ACHN (cell line): ENCODE measurements at places on chromosomes 11 and 22.

DNA sequence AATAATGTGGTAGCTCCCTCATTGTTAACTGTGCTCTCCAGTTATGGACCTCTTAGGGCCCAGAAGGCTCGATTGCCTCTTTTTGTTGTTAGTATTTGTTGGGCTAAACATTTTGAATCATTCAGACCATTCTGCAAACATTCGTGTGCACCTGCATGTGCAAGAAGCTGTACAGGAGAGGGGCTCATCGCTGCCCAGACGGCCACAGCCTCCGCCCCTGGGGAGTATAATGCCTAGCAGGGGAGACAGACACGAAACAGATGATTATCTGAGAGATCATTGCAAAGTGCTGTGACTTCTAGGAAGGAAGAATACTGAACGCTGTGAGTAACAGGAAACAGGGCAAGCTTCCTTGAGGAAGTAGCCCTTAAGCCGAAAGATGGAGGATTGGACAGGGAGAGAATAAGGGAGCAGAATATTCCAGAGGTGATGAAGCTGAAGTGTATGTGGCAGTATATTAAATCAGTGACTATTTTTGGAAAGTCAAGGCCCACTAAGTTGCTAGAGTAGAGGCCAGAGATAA, 123.3 kb upstream of the RASSF10 start:
- no peak for DNase-seq

DNA sequence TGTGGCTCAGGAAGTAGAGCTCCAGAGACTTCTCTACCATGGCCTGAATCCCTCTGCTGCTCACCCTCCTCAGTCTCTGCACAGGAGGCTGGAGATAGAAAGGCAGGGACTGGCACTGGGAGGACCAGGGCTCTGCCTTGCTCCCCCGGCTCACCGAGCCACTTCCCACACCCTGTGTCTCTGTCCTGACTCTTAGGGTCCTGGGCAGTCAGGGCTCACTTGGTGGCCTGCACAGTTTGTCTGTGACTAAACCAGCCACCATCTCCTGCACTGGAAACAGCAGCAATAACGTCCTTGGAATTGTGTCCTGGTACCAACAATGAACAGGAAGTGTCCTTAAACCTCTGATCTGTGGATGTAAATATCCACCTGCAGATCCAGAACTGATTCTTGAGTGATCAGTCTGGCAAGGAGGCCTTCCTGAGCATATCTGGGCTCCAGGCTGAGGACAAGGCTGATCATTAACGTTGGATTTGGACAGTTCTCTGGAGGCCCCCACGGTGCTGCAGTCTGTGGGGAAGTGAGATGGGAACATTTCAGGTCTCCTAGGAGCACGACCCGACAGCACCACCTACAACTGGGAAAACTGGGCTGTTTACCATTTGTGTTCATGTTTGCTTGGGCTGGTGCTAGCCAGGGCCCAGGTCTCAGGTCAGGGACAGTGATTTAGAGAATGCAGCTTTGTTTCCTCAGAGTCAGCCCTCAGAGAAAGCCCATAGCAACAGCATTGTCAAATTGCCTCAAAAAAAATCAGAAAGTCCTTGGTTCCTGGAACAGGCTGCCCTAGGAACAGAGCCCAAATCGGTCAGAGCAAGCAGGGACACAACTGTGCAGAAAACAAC, 82.5 kb downstream of the ZNF280B start:
- no peak for DNase-seq

DNA sequence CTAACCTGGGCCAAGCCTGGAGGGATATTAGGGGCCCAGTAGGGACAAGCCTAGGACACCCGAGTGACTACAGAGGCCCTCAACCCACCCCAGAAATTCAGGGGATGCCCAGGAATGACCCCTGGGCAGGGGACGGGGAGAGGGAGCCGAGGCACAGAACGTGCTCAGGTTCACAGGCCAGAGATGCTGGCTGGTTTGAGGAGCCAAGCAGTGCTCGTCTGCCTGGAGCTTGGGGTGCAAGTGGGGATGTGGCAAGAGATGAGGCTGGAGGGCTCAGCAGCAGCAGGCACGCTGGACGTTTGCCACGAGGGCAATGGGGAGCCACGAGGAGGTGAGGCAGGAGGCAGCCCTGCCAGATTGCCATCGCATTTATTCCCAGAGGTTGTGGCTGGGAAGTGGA, 34.0 kb upstream of the EMID1 start:
- DNase-seq, result no peak

- DNase-seq, result no peak
These were observed 570.3 kb downstream of the OPCML start for GRCh38 chr11:132962041-132962440.

GRCh38 chr11:107757661-107758060, 45.8 kb upstream of the SLN start:
- no peak for DNase-seq
